ENCODE measurements at places on chromosomes 13 and 19.

GRCh38 chr19:11019824-11020223 lies 59.0 kb downstream of the SMARCA4 start:
- no peak for DNase-seq

GRCh38 chr19:12841094-12841493 lies 2.8 kb downstream of the MAST1 start:
- no peak for DNase-seq

DNA sequence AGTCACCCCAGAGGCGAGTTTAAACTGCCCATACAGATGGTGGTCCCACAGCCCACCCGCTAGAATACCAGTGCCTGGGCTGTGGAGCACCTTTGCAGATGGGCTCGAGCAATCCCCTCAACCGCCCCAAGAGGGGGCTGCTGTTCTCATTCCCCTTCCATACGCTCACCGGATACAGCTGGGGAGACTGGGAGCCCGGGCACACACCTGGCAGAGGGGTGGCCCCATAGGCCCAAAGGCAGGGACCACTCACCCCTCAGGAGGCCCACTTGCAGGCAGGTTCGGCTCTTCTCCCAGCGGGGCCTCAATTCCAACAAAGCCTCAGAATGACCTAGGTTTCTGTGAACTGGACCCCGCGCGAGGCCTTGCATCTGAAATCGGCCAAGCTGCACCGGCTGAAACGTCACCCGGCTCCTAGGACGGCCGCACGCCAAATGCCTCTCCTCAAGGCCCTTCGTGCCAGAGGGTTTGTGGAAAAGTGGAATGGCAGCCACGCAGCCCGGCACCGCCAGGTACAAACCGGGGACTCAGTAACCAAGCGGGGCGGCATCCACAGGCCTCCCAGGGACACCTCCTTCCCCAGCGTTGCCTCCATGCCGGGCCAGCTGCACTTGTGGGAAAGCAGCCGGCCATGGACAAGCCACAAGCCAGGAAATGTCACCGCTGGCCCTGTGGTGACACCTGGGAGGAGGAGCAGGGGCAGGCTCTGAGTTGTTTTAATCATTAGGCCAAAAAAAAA lies 18.7 kb downstream of the MLLT1 start:
- DNase-seq = no peak

DNA sequence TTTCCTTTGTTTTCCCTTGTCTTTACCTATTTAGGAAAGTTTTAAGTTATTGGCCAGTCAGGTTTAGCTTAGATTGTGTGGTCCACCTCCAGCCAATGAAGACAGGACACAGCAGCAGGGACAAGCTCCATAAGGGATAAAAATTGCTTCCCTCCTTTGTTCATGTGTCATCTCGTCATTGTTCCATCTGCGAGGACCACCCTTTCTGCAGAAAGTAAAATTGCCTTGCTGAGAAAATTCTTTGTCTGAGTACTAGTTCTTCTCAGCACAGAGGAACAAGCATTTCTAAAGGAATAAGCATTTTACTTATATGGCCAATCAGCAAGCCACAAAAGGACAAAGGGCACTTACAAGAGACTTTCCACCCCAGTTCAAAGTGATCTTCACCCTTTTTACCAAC lies 11.4 kb downstream of the ZNF560 start:
- no peak for DNase-seq

GRCh38 chr13:112545856-112546255 lies 42.1 kb downstream of the TUBGCP3 start:
- no peak for DNase-seq

- no peak for DNase-seq
Measured at GRCh38 chr13:79401259-79402070, 4.6 kb downstream of the RBM26 start.

Data from GM12864 (cell line).